ENCODE measurements at places on chromosomes 12 and 14. TPM values are rescaled to one million over a fixed set of nuclear protein-coding genes. Genes with fewer than 3 reads are reported as not detected.
A peak's percentile ranks its signal among the peaks of the same experiment; 100 is the strongest.

Gene TTC5
- polyA plus RNA-seq: 21.5 TPM

- DNase-seq: no peak
Observed at GRCh38 chr12:131279281-131279921, 325.7 kb downstream of the ADGRD1 start.

Gene CCDC88C
- polyA plus RNA-seq: 42.3 TPM

GRCh38 chr12:122851820-122852219 lies 16.6 kb downstream of the HIP1R start:
- no peak for DNase-seq

GRCh38 chr12:64039281-64039871 lies 182.7 kb downstream of the KICS2 start:
- DNase-seq: no peak

DNA sequence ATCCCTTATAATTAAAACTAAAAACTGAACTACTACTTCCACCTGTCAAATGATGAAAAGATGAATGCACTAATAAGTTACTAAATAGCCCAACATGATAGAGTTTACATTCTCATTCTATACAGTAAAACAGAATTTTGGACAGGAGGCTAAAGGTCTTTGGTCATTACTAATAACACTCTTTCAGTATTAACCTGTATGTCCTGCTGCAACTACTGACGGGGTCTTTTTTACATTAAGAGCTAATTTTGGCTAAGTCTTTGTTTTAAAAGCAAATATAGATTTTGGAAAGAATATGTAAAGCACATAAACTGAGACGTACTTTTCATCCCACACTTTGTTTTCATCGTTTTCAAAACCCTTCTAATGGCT lies 175.4 kb upstream of the CDKN3 start:
- no peak for DNase-seq

DNA sequence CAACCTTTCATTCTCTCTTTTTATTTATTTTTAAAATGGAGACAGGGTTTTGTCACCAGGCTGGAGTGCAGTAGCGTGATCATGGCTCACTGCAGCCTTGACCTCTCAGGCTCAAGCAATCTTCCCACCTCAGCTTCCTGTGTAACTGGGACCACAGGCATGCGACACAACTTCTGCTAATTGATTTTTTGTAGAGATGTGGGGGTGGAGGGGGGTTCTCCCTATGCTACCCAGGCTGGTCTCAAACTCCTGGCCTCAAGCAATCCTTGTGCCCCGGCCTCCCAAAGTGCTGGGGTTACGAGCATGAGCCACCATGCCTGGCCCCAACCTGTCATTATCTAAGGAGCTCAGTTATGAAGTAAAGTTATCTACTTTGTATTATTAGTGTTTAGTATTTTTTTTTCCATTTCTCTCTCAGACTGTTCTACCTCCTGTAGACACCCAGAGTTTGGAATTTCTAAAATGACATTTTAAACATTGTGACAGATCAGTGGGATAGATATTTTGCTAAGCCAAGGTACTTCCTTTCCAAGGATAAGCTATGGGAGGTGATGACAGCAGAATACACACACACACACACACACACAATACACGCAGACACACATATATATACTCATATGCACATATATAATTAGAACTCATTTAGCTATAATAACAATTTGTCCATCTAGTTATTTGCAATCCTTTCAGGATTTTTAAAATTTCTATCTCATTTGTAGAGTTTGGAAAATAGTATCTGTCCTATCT lies 2.1 kb upstream of the USP44 start:
- DNase-seq: no peak

GRCh38 chr14:103095210-103095778 lies 769 bp downstream of the EXOC3L4 start:
- no peak for DNase-seq

DNA sequence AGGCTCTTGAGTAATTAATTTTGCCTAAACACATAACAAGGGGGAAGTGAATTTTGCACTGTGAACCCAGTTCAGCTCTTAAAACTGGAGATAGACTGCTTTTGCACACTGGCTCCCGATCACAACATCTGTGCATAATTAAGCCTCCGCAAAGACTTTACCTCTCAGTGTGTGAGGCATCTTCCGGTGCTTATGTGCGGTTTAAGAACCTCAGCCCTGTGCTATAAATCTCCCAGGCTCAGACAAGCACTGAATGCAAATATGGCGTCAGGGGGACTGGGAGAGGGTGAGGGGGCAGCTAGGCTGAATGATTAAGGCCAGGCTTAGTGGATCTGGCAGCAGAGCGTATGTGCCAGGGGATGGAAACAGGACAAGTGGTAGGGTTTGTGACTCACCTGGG lies 103.3 kb downstream of the ADCK1 start:
- no peak for DNase-seq

- no peak for DNase-seq
Observed at GRCh38 chr12:45669093-45669492, 60.4 kb upstream of the ARID2 start.

Gene EID3
- polyA plus RNA-seq: 13.5 TPM

- DNase-seq: no peak
Observed at GRCh38 chr14:88075269-88075981, 70.5 kb downstream of the GPR65 start.

Gene ITGA7
- polyA plus RNA-seq: 0.36 TPM

DNA sequence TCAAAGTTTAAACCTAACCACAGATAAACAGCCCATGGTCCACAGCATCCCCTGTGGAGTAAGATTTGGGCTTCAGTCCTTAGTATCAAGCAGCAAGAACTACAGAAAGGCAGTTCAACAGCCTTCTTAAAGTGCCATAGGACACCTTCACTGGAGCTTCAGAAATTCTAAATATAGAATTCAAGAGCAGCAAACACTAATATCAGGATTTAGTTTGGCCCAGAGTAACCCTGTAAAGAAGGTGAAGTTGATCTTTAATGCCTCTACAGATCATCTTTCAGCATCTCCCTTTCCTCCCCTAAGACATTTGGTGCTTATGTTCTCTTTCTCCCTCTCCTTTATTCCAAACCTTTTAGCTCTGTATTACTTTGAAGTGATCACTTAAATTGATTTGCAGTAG lies 59.5 kb upstream of the ARHGAP5 start:
- no peak for DNase-seq

Gene AQP2
- not detected for polyA plus RNA-seq

GRCh38 chr14:100078997-100079725 lies 13.9 kb downstream of the EVL start:
- DNase-seq: peak; percentile 89

DNA sequence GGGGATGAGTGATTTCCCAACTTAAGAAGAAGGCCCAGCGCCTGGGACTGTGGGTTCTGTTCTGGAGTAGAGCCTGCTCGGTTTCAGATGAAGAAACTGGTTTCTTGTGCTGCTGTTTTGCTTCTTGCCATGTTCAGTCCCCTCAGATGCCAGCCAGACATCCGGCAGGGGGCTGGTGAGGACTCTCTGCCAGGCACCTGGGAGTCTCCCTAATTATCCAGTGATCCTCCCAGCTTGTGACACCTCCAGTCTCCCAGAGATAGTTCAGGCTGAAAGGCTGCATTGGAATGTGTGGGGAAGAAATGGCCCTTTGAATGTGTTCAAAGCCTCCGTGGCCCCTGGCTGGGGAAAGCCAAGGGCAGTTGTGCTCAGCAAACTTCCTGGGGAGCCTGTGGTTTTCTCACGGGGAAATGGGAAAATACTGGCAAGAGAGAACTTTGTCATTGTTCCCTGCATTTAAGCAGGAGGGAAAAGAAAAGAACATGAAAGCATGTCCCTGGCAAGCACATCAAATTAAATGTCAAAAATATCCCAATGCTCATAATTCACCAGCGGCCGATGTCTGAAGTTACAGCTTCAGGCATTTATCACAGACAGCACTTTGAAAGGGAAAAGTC lies 8.5 kb upstream of the SERPINA12 start:
- DNase-seq: no peak

Gene C12orf60
- 0.95 TPM for polyA plus RNA-seq

Gene CLEC9A
- not detected for polyA plus RNA-seq

GRCh38 chr14:49494836-49495235 lies 91.3 kb downstream of the RPS29 start:
- DNase-seq: no peak

DNA sequence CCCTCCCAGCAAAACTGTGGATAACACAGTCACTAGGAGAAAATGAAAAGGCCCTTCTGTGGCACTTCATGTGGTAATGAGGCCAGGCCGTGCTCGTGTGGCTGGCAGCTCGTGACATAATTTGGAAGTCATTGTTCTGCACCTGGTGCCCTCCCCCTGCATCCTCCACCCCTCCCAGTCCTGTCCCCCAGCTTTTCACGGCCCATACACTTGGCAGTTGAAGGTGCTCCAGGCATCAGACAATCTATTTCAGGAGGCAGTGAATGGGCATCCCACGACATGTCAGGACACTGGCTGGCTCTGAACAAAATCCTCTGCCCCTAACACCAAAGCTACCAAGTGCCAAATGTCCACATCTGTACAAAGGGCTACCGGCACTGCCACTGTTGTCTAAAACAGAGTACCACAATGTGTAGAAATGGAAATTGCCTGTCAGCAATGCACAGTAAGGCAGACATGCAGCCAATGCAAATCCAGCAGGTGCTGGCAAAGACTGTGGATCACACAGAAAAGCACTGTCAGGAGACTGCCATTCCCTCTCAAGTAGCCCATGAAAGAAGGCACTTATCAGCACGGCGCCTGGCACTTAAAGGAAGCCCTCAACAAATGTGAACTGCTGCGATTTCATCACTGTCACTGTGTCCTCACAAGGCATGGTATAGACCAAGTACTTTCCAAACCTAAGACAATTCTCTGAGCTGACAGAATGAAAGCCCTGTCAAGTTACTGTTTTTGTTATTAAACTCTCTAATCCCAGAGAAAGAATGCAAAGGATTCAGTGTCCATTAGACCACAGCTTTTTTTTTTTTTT lies 39.1 kb downstream of the CORO1C start:
- DNase-seq: peak; percentile 27

Gene OLR1
- polyA plus RNA-seq: not detected

GRCh38 chr12:113823016-113823415 lies 143.1 kb downstream of the RBM19 start:
- DNase-seq: no peak

- no peak for DNase-seq
Observed at GRCh38 chr14:67571991-67572323, 28.1 kb downstream of the PIGH start.

- DNase-seq: no peak
Observed at GRCh38 chr12:119082016-119082415, 96.7 kb upstream of the HSPB8 start.

- DNase-seq: no peak
Observed at GRCh38 chr14:104972301-104973134, 5.7 kb downstream of the AHNAK2 start.

DNA sequence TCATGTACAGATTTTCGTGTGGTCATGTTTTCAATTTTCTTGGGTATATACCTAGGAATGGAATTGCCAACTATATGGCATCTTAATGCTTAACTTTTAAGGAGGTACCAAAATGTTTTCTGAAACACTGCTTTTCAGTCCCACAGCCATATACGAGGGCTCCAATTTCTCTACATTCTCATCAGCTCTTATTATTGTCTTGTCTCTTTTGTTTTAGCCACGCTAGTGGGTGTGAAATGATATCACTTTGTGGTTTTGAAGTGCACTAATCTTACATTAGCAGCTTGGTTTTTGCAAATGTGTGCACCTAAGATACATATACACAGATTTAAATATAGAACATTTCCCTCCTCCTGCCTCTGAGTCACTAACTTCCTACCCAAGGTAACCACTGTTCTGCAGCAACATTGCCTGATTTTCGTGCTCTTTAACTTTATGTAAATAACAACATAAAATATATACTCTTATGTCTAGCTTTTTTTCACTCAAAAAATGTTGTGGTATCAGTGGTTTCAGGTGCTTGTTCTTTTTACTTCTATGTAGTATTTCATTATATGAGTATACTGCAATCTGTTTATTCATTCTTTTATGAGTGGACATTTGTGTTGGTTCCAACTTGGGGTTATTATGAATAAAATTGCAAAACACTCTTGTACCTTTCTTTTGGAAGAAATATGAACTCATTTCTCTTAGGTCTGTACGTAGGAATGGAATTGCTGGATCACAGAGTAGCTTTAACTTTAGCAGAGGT lies 73.1 kb downstream of the ZFP36L1 start:
- DNase-seq: peak; percentile 62

DNA sequence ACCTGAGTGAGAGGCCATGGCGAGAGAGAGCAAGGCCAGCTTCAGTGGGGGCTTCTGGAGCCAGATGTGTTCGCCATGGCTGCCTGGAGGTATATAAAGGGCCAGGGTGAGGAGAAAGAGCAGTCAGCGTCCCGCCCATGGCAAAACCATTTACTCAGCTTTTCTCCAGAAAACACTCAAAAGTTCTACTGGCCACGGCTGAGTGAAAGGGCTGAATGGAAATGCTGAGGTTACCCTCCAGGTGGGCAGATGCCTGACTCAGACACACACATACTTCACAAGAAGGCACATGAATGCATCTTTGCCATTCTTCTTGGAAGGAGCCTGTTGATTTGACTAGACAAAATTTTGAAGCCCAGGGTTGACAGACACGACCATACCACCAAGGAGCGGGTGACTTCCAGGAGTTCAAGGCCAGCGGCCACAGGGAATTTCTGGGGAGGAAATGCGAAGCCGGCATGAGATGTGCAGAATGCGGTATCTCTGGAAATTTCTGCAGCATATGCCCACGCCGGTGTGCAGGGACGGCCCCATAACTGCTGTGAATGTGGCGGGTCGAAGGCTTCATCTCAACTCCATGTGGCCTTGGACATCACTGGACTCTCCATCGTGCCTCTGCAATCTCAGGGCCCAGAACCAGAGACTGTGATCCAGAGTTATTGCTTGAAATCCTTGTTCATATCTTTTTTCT lies at the start of gene IL31:
Gene IL31 (minus strand): TSS at position 67 of the 691 bp plus-strand sequence. CDS start 49 bp downstream, at position 18.
- no peak for DNase-seq

GRCh38 chr12:122228092-122228491 lies 2.2 kb upstream of the DIABLO start:
- no peak for DNase-seq

- no peak for DNase-seq
Observed at GRCh38 chr12:1935242-1935641, 16.8 kb upstream of the CACNA2D4 start.

Gene NPAS3
- polyA plus RNA-seq: not detected

GRCh38 chr12:24134092-24134491 lies 184.6 kb upstream of the SOX5 start:
- no peak for DNase-seq

- DNase-seq: no peak
Observed at GRCh38 chr12:101884174-101884573, 6.8 kb downstream of the DRAM1 start.

DNA sequence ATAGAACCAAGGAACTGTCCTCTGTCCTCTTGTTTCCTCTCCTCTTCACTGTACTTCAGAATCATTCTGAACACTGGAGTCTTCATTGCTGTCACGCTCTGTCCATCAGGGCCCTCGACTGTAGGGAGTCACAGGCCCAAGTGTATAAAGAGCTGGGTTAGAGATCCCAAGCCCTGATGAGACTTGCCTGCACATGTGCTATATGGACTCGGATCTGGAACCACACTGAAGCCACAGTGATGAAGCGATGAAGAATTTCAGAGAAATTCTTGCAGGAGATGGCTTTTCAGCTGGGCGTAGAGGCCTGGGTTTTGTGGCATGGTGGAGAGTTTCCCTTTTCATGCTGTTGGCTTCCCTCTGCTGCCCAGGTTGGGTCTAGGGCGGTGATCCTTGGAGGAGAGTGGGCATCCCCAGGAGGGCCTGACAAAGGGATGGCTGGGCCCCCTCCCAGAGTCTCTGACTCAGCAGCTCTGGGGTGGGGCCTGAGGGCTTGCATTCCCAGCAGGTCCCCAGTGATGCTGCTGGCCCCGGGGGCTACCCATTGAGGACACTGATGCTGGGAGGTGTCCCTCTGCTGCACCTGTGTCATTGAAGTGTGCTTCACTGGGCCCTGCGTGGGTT lies 39.6 kb upstream of the YY1 start:
- no peak for DNase-seq
